Cardiac ventricle fibroblast (primary cell): ENCODE measurements at places on chromosomes 6 and 20. TPM values are rescaled to one million over a fixed set of nuclear protein-coding genes. Genes with fewer than 3 reads are reported as not detected.

NFATC2 gene
- total RNA-seq, result 0.05 and 0.31 TPM in 2 replicates

GTF3C6 gene
- 29.4 and 30.0 TPM in 2 replicates for total RNA-seq

OR2J3 gene
- not detected in 2 replicates for total RNA-seq

DNMT3B gene
- 0.37 and 1.3 TPM in 2 replicates for total RNA-seq

TRIM26 gene
- total RNA-seq, result 25.2 and 33.3 TPM in 2 replicates

ANGPT4 gene
- 0.05 and 0.06 TPM in 2 replicates for total RNA-seq

OTOR gene
- not detected in 2 replicates for total RNA-seq

SFTA2 gene
- total RNA-seq, result not detected in 2 replicates

KCNK15 gene
- 2.3 and 2.5 TPM in 2 replicates for total RNA-seq

TAAR1 gene
- total RNA-seq, result not detected in 2 replicates

SLC52A3 gene
- not detected in 2 replicates for total RNA-seq

TEAD3 gene
- total RNA-seq, result 11.6 and 12.7 TPM in 2 replicates

MPIG6B gene
- 0.06 TPM in 1 of 2 replicates, not detected in the other for total RNA-seq

POM121L2 gene
- total RNA-seq, result not detected in 2 replicates

MYLK2 gene
- total RNA-seq, result not detected in 2 replicates

DUSP15 gene
- total RNA-seq, result 0.34 TPM in 1 of 2 replicates, not detected in the other

SAPCD1 gene
- total RNA-seq, result 0.44 and 0.50 TPM in 2 replicates

MYCT1 gene
- total RNA-seq, result 0.75 and 0.93 TPM in 2 replicates

BMP6 gene
- 4.9 and 8.8 TPM in 2 replicates for total RNA-seq

SIM1 gene
- total RNA-seq, result not detected in 2 replicates

CBFA2T2 gene
- total RNA-seq, result 7.4 and 8.9 TPM in 2 replicates

METTL24 gene
- total RNA-seq, result not detected in 2 replicates

SMOC2 gene
- 1.5 and 2.9 TPM in 2 replicates for total RNA-seq

APOBEC2 gene
- not detected in 2 replicates for total RNA-seq

SYCP2L gene
- total RNA-seq, result not detected in 2 replicates

SAMD3 gene
- 0.78 TPM in 1 of 2 replicates, not detected in the other for total RNA-seq

SIRPB2 gene
- not detected in 2 replicates for total RNA-seq

MEP1A gene
- not detected in 2 replicates for total RNA-seq

ZNF165 gene
- total RNA-seq, result 0.05 and 0.31 TPM in 2 replicates

DEFB132 gene
- not detected in 2 replicates for total RNA-seq

SAMD5 gene
- total RNA-seq, result 0.12 and 0.29 TPM in 2 replicates

TFAP2D gene
- total RNA-seq, result not detected in 2 replicates

TMEM244 gene
- not detected in 2 replicates for total RNA-seq

GUCA1A gene
- not detected in 2 replicates for total RNA-seq

FNDC1 gene
- total RNA-seq, result 1.7 TPM in 2 replicates

CGA gene
- not detected in 2 replicates for total RNA-seq

CDH26 gene
- 0.24 and 0.31 TPM in 2 replicates for total RNA-seq

MRAP2 gene
- 0.98 and 1.1 TPM in 2 replicates for total RNA-seq

SLC22A7 gene
- total RNA-seq, result not detected in 2 replicates

OLIG3 gene
- total RNA-seq, result not detected in 2 replicates

HLA-DRB1 gene
- 0.37 TPM in 1 of 2 replicates, not detected in the other for total RNA-seq

PAQR8 gene
- total RNA-seq, result 3.8 and 4.7 TPM in 2 replicates

SOBP gene
- total RNA-seq, result 12.8 and 13.7 TPM in 2 replicates

EPPIN gene
- total RNA-seq, result not detected in 2 replicates

SLC17A2 gene
- not detected in 2 replicates for total RNA-seq

TENT5A gene
- 23.4 and 31.5 TPM in 2 replicates for total RNA-seq

PLG gene
- total RNA-seq, result not detected in 2 replicates

FAM209B gene
- not detected in 2 replicates for total RNA-seq

CDH4 gene
- total RNA-seq, result not detected in 2 replicates

NNAT gene
- total RNA-seq, result not detected in 2 replicates

LIN28B gene
- total RNA-seq, result not detected in 2 replicates

SLC24A3 gene
- total RNA-seq, result 0.12 TPM in 1 of 2 replicates, not detected in the other

ATAT1 gene
- total RNA-seq, result 0.69 and 3.3 TPM in 2 replicates
